Lung (tissue), 17 donors: ENCODE measurements at places on chromosomes 2 and 18. TPM values are rescaled to one million over a fixed set of nuclear protein-coding genes. Genes with fewer than 3 reads are reported as not detected.

The ARHGEF4 gene
- polyA plus RNA-seq: 5.8 TPM

The ZNF519 gene
- 0.70 TPM for polyA plus RNA-seq

The LINC00305 gene
- polyA plus RNA-seq: not detected

The MPV17 gene
- polyA plus RNA-seq: 224 TPM

The DSG1 gene
- polyA plus RNA-seq: not detected

The DYNAP gene
- polyA plus RNA-seq: not detected

The DNAJC5G gene
- not detected for polyA plus RNA-seq

The UGT1A6 gene
- polyA plus RNA-seq: 1.9 TPM

The STK11IP gene
- polyA plus RNA-seq: 24.5 TPM

- DNase-seq: no peak
These were observed 139.7 kb downstream of the ATP9B start for GRCh38 chr18:79208906-79209305.

GRCh38 chr18:31206787-31207381, 44.2 kb upstream of the DSC1 start:
- DNase-seq: peak; percentile 81

DNA sequence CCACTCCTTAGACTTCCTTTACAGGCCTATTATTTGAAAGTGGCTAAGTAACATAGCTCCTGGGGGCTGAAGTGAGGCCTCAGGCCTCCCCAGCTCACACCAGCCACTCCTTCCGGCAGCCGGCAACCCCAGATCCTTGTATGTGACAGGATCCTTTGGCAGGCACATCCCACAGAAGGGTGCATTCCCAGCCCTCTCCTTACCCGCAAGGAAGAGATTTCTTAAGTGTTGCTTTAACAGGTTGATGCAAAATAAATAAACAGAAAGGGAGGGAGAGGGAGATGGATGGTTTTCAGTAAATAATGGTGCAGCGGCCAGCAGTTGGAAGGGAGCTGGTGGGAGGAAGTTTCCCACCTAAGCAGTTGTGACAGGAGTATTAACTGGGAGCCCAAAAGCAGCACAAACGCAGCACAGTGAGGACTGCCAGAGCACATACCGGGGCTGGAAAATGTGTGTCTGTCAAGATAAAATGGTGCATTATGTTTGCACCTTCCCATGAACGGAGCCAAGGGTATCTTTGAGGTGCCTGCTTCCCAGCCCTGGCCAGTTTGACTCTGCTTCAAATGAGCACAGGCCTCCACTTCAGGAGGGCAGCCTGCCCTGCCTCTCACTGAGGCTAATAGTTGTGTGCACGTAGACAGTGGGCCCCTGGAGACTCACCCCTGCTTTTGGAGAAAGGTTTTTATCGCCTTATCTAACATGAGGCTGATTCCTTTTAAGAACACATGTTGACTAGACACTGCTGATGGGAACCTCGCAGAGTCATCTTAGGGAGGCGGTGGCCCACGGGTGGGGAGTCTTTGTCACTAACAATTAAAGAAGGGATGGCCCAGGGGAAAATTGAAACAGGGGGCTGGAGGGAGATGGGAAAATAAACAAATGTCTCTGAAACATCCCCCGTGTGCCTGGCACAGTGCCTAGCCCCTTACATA, 32.8 kb downstream of the NRP2 start:
- DNase-seq: no peak

- peak; percentile 35 for DNase-seq
These were observed 508.7 kb downstream of the LRRTM4 start for GRCh38 chr2:77013457-77013856.

GRCh38 chr2:54524226-54524991, 68.3 kb downstream of the SPTBN1 start:
- peak; percentile 38 for DNase-seq

DNA sequence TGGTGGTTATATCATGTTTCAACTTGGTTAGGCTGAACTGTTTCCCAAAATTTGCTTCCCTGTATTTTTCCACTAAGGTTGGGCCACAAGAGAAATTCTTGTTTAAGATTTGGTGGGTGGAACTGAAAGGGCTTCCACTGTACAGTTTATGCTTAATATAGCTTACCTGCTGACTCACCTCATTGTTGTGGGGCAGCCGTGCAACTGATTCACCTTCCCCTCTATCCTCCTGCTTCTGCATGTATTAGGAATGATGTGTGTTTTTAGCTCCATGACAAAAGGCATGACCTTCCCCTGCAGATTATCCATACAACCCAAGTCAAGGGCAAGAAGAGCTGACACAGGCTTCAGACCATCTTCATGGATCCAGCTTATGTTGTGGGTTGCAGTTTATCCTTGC, 98.4 kb upstream of the GULP1 start:
- no peak for DNase-seq

- no peak for DNase-seq
These were observed 204.4 kb downstream of the SRBD1 start for GRCh38 chr2:45406621-45407020.

DNA sequence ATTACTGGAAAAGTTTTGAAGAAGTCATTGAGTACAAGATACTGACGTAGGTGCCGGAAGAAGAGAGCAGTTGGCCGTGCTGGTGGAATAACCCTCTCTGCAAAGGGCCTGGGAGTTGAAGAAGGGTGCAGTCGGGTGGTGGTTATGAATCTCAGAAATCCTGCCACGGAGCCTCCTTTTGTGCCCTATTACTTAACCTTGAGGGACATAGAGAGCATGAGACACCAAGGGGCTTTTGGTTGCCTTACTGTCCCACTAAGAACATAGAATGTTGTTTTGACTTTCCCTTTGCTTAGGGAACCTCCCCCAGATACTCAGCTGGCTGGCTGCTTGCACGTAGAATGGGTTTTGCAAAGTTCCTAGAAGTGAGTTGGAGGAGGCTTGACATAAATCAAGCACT, 1.3 kb upstream of the CD28 start:
- no peak for DNase-seq

GRCh38 chr2:135311268-135311667, 219.8 kb downstream of the ZRANB3 start:
- DNase-seq: no peak

GRCh38 chr2:3588084-3588483, 6.8 kb upstream of the COLEC11 start:
- no peak for DNase-seq

DNA sequence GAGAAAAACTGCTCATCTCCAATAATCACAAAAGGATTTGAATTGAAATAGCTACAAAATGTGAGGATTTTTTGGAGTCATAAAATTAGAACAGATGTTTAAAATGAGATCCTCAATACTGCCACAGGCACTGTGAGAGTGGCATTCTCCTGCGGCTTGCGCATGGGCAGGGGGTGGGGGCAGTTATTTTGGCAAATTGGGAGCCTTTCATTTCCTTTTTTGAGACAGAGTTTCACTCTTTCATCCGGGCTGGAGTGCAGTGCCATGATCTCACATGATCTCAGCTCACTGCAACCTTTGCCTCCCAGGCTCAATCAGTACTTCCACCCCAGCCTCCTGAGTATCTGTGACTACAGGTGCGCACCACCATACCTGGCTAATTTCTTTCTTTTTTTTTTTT, 42.4 kb downstream of the POMC start:
- DNase-seq: no peak

DNA sequence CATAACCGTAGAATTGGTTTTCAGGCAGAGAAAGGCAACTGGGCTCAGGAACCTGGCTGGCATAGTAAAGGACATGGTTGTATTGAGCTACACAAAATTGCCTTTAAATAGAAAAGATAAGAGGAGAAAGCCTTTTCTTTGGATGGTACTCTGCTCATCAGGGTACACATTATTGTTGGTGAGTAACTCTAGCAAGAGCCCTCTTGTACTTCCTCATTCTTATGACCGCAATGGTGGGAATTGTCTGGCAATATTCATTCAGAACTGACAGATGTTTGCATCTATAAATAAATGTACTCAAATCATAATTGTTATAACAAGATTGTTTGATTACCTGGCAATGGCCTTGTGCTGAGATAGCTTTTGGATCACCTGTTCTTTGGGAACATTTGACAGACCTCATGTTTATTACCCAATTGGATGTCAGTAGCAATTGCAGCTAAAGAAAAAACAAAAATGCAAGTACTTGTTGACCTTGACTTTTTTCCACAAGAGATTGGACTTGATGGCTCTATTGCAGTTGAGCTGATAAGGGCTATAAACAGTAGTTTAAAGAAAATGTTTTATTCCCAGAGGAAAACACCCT, 43.9 kb downstream of the MEIS1 start:
- DNase-seq: no peak

DNA sequence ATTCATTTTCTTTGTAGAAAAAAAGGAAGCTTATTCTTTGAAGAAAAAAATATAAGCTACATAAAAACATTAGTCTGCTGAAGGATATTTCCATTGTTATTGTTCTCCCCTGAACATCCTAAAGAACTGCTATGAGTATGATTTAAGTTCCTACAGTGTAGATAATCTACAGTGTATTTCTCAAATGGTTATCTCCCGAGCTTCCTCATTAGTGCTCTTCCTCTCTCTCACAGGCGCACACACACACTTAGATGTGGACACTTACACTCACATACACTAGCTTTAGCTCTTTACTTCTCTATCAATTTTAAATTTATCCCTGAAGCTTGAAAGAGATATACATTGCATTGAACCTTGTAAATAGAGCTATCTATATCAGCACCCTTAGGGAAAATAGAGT, 681.0 kb downstream of the KCNJ3 start:
- no peak for DNase-seq

- no peak for DNase-seq
These were observed at the start of gene CDH20 for GRCh38 chr18:61333271-61333745. TSS of gene CDH20 (plus strand) at chr18:61333430.

DNA sequence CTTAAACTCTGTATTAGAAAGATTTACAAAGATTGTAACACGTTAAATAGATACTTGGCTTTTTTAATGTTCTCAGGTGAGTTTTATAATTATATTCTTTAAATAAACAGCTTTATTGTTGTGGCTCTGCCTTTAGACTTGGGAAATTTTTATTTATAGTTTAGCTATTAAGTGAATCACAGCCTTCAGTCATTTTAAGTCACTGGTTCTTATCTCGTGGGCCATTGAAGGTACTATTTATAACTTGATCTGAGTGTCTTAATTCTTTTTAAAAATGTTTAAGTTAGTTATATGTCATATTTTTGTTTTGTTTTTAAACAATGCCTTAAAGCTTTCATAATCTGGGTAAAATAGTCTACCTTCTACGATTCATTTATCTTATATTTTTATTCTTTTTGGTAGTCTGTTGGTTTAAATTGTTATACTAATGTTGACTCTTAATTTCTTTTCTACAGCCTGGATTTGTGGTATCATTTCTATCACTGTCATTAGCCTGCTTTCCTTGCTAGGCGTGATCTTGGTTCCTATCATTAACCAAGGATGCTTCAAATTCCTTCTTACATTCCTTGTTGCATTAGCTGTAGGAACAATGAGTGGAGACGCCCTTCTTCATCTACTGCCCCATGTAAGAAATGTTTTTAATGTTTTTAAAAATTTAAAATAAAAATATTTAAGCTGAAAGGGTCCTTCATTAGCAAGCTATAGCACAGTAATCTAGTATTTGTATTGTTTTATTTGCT, 49.3 kb downstream of the SLC39A10 start:
- no peak for DNase-seq

DNA sequence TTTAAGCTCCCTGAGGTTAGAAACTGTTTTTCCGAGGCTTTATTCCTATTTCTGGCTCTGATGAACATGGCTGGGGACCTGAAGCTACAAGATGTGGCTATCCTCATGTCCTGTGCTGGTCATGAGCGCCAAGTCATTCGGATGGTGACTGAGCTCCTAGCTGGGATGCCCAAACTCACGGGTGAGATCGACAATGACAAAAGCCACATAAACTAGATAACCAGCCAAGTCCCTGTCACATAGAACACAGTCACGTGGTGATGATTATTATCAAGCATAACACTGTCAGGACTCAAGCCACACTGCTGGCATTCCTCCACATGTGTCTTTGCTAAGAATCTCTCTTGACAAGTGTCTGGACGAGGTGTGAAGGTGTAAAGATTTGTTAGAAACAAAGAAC, 274.9 kb downstream of the CLIP4 start:
- DNase-seq: no peak

DNA sequence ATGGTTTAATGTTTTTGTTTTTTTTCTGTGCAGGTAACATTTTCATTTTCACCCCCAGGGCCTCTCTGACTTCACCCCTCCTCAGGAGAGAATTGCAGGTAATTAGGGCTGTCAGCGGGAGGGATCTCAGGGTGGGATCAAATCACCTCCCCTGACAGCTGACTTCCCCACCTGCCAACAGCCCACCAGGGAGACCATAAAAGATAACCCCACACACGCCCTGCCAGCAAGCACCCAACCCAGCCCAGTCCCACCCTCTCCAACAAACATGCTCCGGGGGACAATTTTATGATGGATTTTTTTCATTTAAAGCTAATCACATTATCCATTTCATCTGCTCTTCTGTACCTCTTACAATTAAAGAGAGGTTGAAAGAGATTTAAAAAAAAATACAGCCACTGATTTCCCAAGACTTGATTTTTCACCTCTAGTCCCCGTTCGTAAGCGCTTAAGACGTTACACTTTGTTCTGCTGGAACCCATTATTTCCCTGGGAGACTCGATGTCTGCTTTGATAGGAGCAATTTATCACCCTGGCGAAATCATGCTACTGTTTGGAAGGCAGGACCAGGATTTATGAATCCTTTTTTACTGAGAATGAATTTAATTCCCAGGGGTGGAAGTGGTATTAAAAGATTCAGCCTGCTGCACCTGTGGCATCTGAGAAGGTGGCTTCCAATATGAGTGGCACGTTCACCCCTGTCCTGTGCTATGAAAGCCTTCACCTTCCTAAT, 232.9 kb upstream of the ID2 start:
- no peak for DNase-seq

DNA sequence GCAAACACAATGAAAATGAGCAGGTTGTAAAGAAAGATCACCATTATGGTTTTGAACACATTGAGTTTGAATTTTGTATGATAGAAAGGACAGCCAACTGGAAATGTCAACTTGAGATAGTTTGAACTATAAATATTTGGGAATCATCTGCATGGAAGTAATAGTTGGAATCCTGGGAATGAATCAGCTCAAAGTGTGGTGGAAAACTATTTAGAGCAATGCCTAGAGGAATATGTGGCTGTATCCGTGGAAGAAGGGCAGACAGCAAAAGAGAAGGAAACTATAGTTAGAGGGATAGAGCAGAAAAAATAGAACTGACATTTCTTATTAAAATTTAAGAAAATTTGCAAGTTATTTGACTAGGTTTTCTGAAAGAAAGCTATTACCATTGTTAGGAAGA, 112.5 kb upstream of the OTX1 start:
- DNase-seq: no peak

GRCh38 chr2:219296142-219296541, 13.1 kb downstream of the PTPRN start:
- DNase-seq: no peak

DNA sequence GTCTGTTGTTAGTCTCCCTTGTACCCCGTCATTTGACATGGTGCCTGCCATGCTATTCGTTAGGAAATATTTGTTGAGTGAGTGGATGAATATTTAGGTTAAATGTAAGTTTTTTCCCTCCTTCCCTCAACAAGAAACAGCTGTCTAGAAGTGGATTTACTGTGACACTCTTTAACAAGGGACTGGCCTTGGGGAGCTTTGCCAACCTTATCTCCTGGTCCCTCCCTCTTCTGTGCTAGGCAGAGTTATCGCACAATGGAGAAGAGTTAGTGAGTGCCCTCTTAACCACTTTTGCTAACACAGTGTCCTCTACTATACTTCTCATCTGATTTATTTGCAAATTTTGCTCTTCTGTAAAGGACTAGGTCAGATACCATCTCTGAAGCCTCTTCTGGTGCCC, 61.2 kb downstream of the DIS3L2 start:
- DNase-seq: no peak

GRCh38 chr2:119523952-119524694, at the start of gene SCTR:
TSS of gene SCTR (minus strand) at chr2:119524483. CDS start at chr2:119524226, 257 bp downstream.
- no peak for DNase-seq
